Lower lobe of right lung (tissue), 2 donors: ENCODE measurements at places on chromosomes 3 and 15.

- H3K4me1 ChIP-seq: no peaks in the 10 kb centered on the region
- no peaks in the 10 kb centered on the region for H3K36me3 ChIP-seq
- no peak overlapping the region for H3K4me3 ChIP-seq
- no peak overlapping the region for H3K27ac ChIP-seq
- H3K27me3 ChIP-seq: no peaks in the 10 kb centered on the region
- no peak for DNase-seq
Observed at GRCh38 chr3:116671151-116671550, 38.4 kb upstream of the TUSC7 start.

- no peaks in the 10 kb centered on the region for H3K27me3 ChIP-seq
- no peak for DNase-seq
- no peak overlapping the region for H3K4me3 ChIP-seq
- H3K27ac ChIP-seq: no peak overlapping the region
- no peaks in the 10 kb centered on the region for H3K4me1 ChIP-seq
Observed at GRCh38 chr3:192339214-192339613, 388.1 kb downstream of the FGF12 start.

- no peak for DNase-seq
- H3K4me3 ChIP-seq: no peak overlapping the region
- no peaks in the 10 kb centered on the region for H3K27me3 ChIP-seq
- H3K4me1 ChIP-seq: peaks cover 30% of the 10 kb centered on the region
- no peaks in the 10 kb centered on the region for H3K36me3 ChIP-seq
- H3K27ac ChIP-seq: no peak overlapping the region
Observed at GRCh38 chr3:172550347-172550943, 27.2 kb upstream of the TNFSF10 start.

DNA sequence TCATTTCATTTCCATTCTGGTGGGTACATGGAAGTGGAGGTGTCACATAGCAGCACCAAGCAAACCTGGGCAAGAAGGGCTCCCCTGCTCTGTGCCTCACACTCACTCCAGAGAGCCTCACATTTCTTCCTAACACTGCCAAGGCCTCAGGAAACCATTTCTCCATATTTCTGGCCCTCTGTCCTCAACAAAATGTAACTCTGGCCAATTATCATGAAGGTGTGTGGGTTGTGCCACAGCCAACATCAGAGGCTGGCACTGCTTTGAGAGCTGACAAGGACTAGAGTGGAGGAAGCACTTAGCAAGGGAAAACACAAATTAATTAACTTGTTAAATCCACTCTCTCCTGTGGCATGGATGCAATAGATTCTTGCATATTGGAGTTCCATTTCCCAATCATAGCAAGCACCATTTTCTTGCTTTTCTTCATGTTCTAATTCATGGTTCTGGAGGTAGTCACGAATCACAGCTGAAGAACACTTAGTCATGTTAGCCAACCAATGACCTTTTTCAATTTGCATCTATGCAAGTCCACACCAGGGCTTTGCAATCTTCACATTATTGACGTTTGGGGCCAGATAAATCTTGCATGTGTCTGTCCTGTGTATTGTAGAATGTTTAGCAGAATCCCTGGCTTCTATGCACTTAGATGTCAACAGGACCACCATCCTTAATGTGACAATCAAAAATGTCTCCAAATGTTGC lies 241.1 kb downstream of the PLCL2 start:
- no peak for DNase-seq
- no peak overlapping the region for H3K4me3 ChIP-seq
- H3K27ac ChIP-seq: no peak overlapping the region
- H3K27me3 ChIP-seq: no peaks in the 10 kb centered on the region
- H3K36me3 ChIP-seq: no peaks in the 10 kb centered on the region

DNA sequence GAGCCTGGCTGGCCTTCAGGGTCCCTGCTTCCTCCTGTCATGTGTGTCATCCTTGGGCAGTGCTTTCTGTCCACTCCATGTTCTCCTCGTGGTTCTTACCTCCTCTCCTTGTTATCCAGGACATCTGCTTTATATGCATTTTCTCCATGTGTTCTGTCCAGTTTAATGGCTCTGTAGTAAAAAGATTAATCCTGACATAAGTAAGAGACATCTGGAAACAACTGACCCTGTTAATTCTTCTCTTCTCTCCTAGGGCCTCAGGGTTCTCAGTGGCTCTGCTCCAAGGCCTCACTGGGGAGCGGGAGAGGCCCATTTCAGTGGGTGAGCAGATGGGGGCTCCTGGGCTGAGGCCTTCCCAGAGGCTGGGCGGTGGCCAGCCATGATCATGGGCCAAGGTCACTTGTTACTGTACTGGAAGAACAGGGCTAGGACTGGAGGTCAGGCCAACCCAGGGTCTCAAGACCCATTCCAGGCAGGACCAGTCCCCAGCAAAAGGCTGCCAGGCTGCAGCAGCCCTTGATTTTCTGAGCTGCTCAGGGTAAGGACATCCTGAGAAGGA lies 20.2 kb upstream of the CDCP1 start:
- no peak overlapping the region for H3K27ac ChIP-seq
- H3K4me3 ChIP-seq: no peak overlapping the region
- H3K27me3 ChIP-seq: no peaks in the 10 kb centered on the region
- H3K4me1 ChIP-seq: peaks cover 21% of the 10 kb centered on the region
- DNase-seq: no peak

- H3K4me1 ChIP-seq: no peaks in the 10 kb centered on the region
- no peaks in the 10 kb centered on the region for H3K36me3 ChIP-seq
- no peaks in the 10 kb centered on the region for H3K27me3 ChIP-seq
- H3K27ac ChIP-seq: no peak overlapping the region
- DNase-seq: no peak
Observed at GRCh38 chr3:188888321-188889053, 283.3 kb upstream of the TPRG1 start.

DNA sequence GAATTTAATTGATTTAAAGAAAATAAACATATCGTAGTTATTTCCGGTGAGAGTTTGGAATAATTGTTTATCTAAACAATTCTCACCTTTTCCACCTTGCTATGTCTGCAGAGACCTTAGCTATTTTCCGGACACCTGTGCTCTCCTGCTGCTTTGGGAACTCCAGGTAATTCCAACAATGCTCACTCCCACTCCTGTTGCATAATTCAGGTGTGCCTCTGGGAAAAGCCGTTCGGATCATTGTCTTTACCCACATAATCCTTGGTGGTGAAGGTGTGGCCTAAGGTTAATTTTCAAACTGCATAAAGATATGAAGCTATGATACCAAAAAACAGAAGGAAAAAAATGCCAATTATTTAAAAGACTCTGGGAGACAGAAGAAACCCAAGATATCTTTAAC lies 59.4 kb downstream of the LDHAL6B start:
- H3K27ac ChIP-seq: no peak overlapping the region
- H3K36me3 ChIP-seq: no peaks in the 10 kb centered on the region
- no peaks in the 10 kb centered on the region for H3K27me3 ChIP-seq
- H3K4me3 ChIP-seq: no peak overlapping the region
- DNase-seq: no peak
- H3K4me1 ChIP-seq: no peaks in the 10 kb centered on the region

- no peaks in the 10 kb centered on the region for H3K4me1 ChIP-seq
- no peaks in the 10 kb centered on the region for H3K36me3 ChIP-seq
- DNase-seq: no peak
- H3K4me3 ChIP-seq: no peak overlapping the region
- H3K27ac ChIP-seq: no peak overlapping the region
- no peaks in the 10 kb centered on the region for H3K27me3 ChIP-seq
Observed at GRCh38 chr3:99407257-99407656, 231.1 kb upstream of the COL8A1 start.

DNA sequence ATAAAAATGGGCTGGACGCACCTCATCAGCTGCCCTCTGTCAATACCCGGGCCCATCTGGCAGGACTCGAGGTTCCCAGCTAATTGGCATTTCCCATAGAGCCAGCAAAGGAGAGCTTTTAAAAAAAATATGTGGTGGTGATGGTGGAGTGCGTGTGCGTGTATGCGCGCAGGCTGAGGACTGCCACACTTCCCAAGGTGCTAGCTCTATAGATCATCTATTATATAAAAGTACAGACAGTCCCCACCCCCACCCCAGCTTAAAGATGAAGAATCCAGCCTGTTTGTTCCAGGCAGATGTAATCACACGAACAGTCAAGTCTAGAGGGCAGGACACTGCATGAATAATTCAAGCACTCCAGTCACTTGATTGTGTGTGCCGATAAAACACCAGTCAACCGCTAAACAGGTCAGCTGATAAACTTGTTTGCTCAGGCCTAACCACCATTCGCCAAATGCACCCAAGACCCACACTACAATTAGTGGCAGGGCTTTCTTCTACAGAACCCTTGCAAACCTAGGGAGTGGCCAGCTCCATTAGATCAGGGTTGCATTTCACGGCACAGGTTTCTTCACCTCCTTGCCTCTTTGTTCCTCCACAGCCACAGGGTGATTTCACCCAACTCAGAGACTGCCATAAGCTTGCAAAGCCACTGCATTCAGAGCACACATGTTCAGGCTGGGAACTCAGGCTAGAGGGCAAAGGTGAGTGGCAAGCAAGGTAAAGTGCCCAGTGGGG lies 5.8 kb downstream of the TLE3 start:
- H3K4me3 ChIP-seq: peak overlapping the region; percentile 27
- H3K4me1 ChIP-seq: peaks cover 89% of the 10 kb centered on the region
- peaks cover 42% of the 10 kb centered on the region for H3K36me3 ChIP-seq
- no peaks in the 10 kb centered on the region for H3K27me3 ChIP-seq
- no peak for DNase-seq
- no peak overlapping the region for H3K27ac ChIP-seq

DNA sequence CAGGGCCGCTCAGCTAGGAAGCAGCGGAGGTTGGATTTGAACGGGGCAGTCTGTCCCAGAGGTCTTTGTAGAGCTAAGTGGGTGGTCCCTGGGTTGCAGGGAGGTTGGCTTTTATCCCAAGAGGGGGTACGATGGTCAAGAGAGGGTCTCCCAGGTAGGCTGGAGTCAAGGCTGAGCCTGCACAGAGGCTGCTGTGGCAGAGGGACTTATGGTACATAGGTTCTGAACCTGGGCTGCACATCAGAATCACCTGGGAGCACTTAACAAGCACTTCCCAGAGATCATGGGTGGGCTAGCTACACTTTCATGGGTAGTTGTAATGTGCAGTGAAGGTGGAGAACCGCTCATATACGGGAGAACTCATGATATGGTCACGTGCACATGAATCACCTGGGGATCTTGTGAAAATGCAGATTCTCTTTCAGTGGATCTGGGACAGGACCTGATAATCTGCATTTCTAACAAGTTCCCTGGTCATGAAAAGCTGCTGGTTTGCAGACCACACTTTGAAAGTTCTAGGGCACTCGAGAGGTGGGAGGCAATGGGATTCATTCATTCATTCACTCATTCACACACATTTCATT lies 2.9 kb upstream of the RASGRF1 start:
- no peaks in the 10 kb centered on the region for H3K36me3 ChIP-seq
- H3K27me3 ChIP-seq: peaks cover 64% of the 10 kb centered on the region
- DNase-seq: no peak
- no peak overlapping the region for H3K4me3 ChIP-seq
- H3K27ac ChIP-seq: no peak overlapping the region

- DNase-seq: no peak
- H3K36me3 ChIP-seq: no peaks in the 10 kb centered on the region
- H3K4me1 ChIP-seq: peaks cover 19% of the 10 kb centered on the region
- H3K27ac ChIP-seq: no peak overlapping the region
Observed at GRCh38 chr15:66832664-66833063, 130.6 kb downstream of the SMAD6 start.

GRCh38 chr15:34085746-34086145 lies 15.9 kb downstream of the EMC7 start:
- no peak overlapping the region for H3K27ac ChIP-seq
- no peak overlapping the region for H3K4me3 ChIP-seq
- no peak for DNase-seq
- no peaks in the 10 kb centered on the region for H3K27me3 ChIP-seq
- H3K36me3 ChIP-seq: peaks cover 80% of the 10 kb centered on the region
- H3K4me1 ChIP-seq: no peaks in the 10 kb centered on the region

DNA sequence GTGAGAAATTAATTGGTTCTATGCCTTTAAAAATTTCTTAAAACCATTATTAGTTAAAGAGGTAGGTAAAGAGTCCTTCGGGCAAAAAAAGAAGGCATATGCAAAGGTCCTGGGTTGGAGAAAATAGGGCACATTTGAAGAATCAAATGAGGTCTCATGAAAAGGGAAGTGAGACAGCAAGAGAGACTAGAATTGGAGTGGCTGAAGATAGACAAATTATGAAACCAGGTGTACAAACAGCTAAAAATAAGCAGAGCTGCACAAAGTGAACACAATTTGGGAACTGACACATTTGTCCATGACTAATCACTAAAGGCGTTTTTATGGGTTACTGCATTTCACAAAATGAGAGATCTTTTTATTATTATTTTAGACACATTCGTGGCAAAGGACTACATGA lies 581.2 kb downstream of the PYDC2 start:
- H3K36me3 ChIP-seq: no peaks in the 10 kb centered on the region
- H3K27me3 ChIP-seq: no peaks in the 10 kb centered on the region
- DNase-seq: no peak
